ENCODE measurements at places on chromosomes 2 and 18.

DNA sequence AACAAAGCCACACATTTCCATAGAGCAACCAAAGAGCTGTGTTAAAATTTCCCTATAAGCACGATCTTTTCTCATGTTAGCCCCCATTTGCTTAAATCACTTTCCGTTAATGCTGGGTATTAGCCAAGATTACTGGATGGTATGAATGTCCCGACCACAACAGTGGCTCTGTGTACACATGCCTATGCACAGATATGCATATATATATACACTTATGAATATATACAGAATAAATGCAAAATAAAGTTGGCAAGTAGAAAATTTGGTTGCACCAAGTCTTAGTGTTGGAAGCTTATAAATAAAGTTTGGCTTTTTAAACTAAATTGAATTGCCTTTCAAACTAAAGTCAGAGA, 265.9 kb upstream of the ETAA1 start:
- no peaks in the 10 kb centered on the region for H3K4me1 ChIP-seq
- H3K4me3 ChIP-seq, result no peak overlapping the region
- no peak for DNase-seq
- H3K27me3 ChIP-seq, result no peaks in the 10 kb centered on the region

DNA sequence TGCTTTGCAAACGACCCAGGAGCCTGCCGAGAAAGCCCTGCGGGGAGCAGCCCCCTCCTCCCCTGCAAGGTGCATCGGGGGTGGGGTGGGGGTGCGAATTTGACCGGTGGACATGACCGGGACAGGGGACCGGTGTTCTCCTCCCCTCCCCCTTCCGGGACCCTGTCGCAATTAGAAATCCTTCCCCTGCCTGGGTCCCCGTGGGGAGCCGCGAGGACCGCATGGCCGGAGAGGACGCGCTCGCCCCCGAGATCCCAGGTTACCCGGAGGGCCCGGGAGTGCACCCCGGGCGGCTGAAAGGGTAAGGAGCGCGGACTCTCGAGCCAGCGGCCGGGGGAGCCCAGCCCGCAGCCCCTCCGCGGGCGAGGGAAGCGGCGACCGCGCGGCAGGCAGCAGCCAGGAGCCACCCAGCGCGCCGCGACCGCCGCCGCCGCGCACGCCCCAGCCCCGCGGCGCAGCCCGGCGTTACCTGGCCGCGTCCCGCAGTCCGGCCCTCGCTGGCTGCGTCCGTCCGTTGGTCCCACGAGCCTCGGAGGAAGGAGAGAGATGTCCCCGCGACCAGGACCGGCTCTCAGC, 482 bp downstream of the DLGAP1 start:
- DNase-seq, result no peak
- H3K27me3 ChIP-seq, result peaks cover 20% of the 10 kb centered on the region

- no peaks in the 10 kb centered on the region for H3K36me3 ChIP-seq
- H3K4me3 ChIP-seq, result no peak overlapping the region
- H3K27me3 ChIP-seq, result no peaks in the 10 kb centered on the region
- no peak overlapping the region for H3K27ac ChIP-seq
- DNase-seq, result no peak
Observed at GRCh38 chr18:24616653-24617052, 156.2 kb downstream of the HRH4 start.

GRCh38 chr2:106828119-106828518, 57.8 kb downstream of the ST6GAL2 start:
- DNase-seq, result no peak
- no peaks in the 10 kb centered on the region for H3K36me3 ChIP-seq
- H3K27ac ChIP-seq, result no peak overlapping the region
- H3K27me3 ChIP-seq, result no peaks in the 10 kb centered on the region

- no peak overlapping the region for H3K4me3 ChIP-seq
- no peaks in the 10 kb centered on the region for H3K36me3 ChIP-seq
- H3K27ac ChIP-seq, result no peak overlapping the region
- DNase-seq, result no peak
Observed at GRCh38 chr2:21033237-21034155, 10.4 kb downstream of the APOB start.

GRCh38 chr2:157868993-157869392, 7.1 kb downstream of the ACVR1 start:
- DNase-seq, result peak; percentile 35
- H3K27ac ChIP-seq, result peak overlapping the region; percentile 6
- H3K4me3 ChIP-seq, result no peak overlapping the region
- H3K36me3 ChIP-seq, result peaks cover 10% of the 10 kb centered on the region

DNA sequence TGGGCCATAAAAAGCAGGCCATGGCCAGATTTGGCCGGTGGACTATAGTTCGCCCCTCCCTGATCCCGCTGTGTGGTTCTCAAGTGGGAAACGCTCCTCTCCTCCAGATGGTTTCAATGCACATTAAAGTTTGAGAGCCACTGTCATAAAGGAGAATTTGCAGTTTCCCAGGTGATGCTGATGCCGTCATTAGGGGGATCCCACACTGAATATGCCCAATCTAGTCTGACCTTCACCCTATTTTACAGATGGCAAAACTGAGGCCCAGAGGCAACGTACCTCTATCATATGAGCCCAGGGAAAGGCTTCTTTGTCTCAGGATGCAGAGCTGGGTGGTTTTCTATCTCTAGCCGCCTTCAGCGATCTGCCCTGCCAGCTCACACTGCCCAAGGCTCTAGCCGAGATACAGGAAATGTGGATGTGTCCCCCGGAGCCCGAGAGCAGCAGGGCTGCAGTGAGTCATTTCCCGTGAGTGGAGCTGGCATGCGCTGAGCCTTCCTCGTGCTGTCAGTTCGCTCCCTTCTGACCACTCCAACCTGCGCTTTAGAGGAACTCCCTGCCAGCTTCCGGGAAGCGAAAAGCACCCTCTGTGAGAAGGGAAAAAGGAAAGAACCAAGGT, 116.2 kb downstream of the SMAD7 start:
- H3K36me3 ChIP-seq, result no peaks in the 10 kb centered on the region
- peak overlapping the region; percentile 77 for H3K4me3 ChIP-seq
- H3K4me1 ChIP-seq, result peaks cover 83% of the 10 kb centered on the region
- peak; percentile 89 for DNase-seq

DNA sequence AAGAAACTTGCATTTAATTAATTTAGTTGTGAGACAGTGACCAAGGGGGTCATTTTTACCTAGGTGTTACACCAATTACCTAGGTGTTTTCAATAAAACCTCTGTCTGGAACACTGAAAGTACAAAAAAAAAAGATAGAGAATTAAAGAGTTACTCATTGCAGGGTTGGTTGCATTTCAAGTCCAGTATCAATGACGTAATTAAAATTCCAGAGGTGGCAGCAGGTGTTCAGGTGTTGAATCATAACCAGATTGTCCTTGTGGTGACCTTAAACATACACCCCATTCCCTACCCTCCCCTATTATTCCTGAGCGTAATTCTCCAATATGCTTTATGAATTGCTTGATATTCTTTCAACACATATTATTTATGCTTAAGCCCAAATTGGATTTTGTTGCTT, 352.0 kb upstream of the SLC8A1 start:
- H3K36me3 ChIP-seq, result no peaks in the 10 kb centered on the region
- H3K27me3 ChIP-seq, result no peaks in the 10 kb centered on the region
- H3K4me1 ChIP-seq, result no peaks in the 10 kb centered on the region
- DNase-seq, result no peak
- no peak overlapping the region for H3K27ac ChIP-seq

- no peaks in the 10 kb centered on the region for H3K4me1 ChIP-seq
- no peak for DNase-seq
- H3K27me3 ChIP-seq, result no peaks in the 10 kb centered on the region
- no peak overlapping the region for H3K27ac ChIP-seq
- H3K36me3 ChIP-seq, result no peaks in the 10 kb centered on the region
Observed at GRCh38 chr2:21972586-21972985, 848.8 kb downstream of the TDRD15 start.

DNA sequence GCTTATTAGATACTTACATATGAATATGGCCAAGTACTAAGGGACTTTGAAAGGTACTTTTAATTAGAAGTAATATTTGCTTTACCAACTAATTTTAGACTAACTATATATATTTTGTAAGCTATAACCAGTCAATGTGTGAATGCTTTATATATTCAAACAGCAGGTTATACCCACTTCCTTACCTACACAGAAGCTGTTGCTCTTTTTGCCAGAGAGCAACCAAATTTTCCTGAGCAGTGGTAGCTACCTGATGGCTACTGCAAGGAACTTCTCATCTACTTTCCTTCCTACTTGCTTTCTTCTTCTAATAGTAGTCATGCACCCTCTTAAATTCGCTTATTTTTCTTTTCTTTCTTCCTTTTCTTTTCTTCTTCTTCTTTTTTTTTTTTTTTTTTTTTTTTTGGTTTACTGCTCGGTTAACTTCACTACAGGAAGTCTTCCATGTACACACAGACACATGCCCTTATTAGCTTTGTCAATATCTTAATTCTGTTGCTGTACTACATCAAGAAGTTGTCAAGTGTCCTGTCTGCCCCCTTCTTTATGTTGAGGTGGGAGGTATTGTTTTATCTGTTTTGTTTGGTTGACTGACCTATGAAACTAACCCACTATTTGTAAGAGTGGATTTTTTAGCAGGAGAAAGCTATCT, 95.0 kb downstream of the EPC2 start:
- peaks cover 37% of the 10 kb centered on the region for H3K4me1 ChIP-seq
- DNase-seq, result no peak
- no peak overlapping the region for H3K27ac ChIP-seq
- H3K27me3 ChIP-seq, result no peaks in the 10 kb centered on the region
- no peak overlapping the region for H3K4me3 ChIP-seq

GRCh38 chr2:234491897-234492296, 5.0 kb downstream of the ARL4C start:
- H3K27ac ChIP-seq, result peak overlapping the region; percentile 97
- H3K4me1 ChIP-seq, result peaks cover 60% of the 10 kb centered on the region
- H3K4me3 ChIP-seq, result peak overlapping the region; percentile 96
- H3K27me3 ChIP-seq, result no peaks in the 10 kb centered on the region

- H3K4me1 ChIP-seq, result no peaks in the 10 kb centered on the region
- DNase-seq, result no peak
- H3K36me3 ChIP-seq, result peaks cover 8% of the 10 kb centered on the region
- H3K4me3 ChIP-seq, result no peak overlapping the region
Observed at GRCh38 chr2:44747794-44748193, 193.7 kb upstream of the SIX3 start.

GRCh38 chr18:75406491-75407445, 20.7 kb downstream of the SMIM21 start:
- no peaks in the 10 kb centered on the region for H3K27me3 ChIP-seq
- H3K36me3 ChIP-seq, result no peaks in the 10 kb centered on the region
- peaks cover 20% of the 10 kb centered on the region for H3K4me1 ChIP-seq
- no peak overlapping the region for H3K27ac ChIP-seq
- H3K4me3 ChIP-seq, result no peak overlapping the region

- H3K27ac ChIP-seq, result no peak overlapping the region
- H3K36me3 ChIP-seq, result peaks cover 3% of the 10 kb centered on the region
- peaks cover 18% of the 10 kb centered on the region for H3K4me1 ChIP-seq
- H3K27me3 ChIP-seq, result peaks cover 69% of the 10 kb centered on the region
Observed at GRCh38 chr2:71277536-71278103, 50.7 kb upstream of the PAIP2B start.

- H3K4me3 ChIP-seq, result no peak overlapping the region
- peaks cover 16% of the 10 kb centered on the region for H3K4me1 ChIP-seq
- H3K36me3 ChIP-seq, result peaks cover 34% of the 10 kb centered on the region
Observed at GRCh38 chr2:231068525-231069222, 12.0 kb downstream of the PSMD1 start.

DNA sequence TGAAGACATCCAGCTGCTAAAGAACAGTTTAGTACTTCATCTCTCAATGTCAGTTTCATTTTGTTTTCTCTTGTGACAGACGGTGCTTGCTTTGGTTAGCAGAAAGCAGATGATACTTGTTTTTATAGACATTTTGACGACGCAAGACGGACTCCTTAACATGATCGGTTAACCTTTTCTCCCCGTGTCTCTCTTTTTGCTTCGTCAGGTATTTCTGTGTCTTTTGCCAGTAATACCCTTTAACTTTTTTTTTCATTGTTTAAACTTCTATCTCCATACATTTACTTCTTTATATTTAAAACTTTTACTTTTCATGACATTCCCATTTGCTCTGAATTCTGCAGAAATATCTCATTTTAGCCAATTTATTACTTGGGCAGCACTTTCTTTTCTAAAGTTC, 57.9 kb downstream of the THSD7B start:
- no peaks in the 10 kb centered on the region for H3K36me3 ChIP-seq
- no peak for DNase-seq
- no peaks in the 10 kb centered on the region for H3K27me3 ChIP-seq
- H3K27ac ChIP-seq, result no peak overlapping the region

All from activated CD4-positive, alpha-beta memory T cell treated with anti-CD3 and anti-CD28 coated beads for 36 hours (primary cell).